ENCODE measurements at places on chromosomes 4 and X.

- H3K4me1 ChIP-seq: peaks cover 56% of the 10 kb centered on the region
- H3K27ac ChIP-seq: no peak overlapping the region
- peaks cover 3% of the 10 kb centered on the region for H3K27me3 ChIP-seq
- no peak for DNase-seq
- no peak overlapping the region for H3K4me3 ChIP-seq
- H3K36me3 ChIP-seq: no peaks in the 10 kb centered on the region
These were observed 183.1 kb upstream of the LEF1 start for GRCh38 chr4:108351791-108352190.

DNA sequence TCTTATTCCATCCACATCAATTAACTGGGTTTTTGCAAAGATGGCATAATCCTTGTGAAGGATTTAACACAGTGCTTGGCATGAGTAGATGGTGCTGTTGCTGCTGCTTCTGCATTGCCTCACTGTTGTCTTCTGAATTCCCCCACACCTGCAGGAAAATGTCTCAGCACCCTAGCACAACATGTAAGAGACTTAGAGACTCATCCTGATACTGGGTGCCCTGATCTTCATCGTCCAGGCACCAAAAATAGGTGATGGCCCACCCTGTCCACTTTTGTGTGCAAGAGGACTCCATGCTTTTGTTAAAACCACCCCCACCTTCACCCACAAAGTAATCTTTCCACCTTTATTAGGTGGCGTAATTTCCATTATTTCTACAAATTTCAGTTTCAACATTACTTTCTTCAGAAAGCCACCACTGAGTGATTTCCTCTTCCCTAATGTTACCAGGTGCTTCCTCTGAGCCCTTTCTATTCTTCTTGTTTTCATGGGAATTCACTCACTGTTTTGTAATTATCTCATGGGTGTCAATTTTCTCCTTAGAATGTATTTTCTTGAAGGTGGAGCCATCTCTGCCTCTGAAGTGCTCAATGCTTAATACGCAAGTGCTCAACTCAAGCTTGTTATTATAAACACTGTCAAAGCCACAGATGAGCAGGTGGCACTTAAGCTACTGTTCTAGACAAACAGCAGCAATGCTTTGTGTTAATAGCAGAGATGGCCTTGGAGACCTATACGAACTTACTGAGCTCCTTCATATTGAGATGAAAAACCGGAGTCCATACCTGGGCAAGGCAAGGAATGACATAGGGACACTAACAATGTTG lies 89.5 kb downstream of the HS3ST1 start:
- H3K4me1 ChIP-seq: no peaks in the 10 kb centered on the region
- no peaks in the 10 kb centered on the region for H3K36me3 ChIP-seq
- H3K27me3 ChIP-seq: peaks cover 5% of the 10 kb centered on the region
- no peak overlapping the region for H3K4me3 ChIP-seq

- no peak for DNase-seq
- H3K27ac ChIP-seq: no peak overlapping the region
- H3K36me3 ChIP-seq: no peaks in the 10 kb centered on the region
- peaks cover 14% of the 10 kb centered on the region for H3K4me1 ChIP-seq
These were observed 10.2 kb upstream of the INTU start for GRCh38 chr4:127622621-127622920.

DNA sequence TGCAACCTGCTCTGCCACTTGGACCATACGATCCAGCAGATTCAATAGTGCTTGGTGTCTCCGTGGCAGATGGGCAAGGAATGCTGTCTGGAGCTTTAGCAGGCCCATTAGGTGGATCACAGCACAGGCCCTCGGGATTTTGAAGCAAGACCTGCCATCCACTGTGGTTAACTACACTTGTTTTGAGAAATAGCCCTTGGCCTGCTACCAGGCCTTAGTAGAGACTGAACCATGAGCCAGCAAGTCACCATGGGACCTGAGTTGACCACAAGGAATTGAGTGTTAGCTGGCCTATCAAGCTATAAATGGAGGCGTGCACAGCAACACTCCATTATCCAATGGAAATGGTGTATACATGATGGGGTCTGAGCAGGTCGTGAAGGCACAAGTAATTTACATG lies 14.5 kb upstream of the LDB2 start:
- no peaks in the 10 kb centered on the region for H3K36me3 ChIP-seq
- DNase-seq: no peak
- peaks cover 18% of the 10 kb centered on the region for H3K4me1 ChIP-seq
- no peak overlapping the region for H3K27ac ChIP-seq
- no peak overlapping the region for H3K4me3 ChIP-seq

- no peaks in the 10 kb centered on the region for H3K27me3 ChIP-seq
- peak overlapping the region; percentile 90 for H3K27ac ChIP-seq
- DNase-seq: no peak
- H3K4me1 ChIP-seq: peaks cover 70% of the 10 kb centered on the region
These were observed 45.4 kb downstream of the PTTG2 start for GRCh38 chr4:38005637-38006036.

DNA sequence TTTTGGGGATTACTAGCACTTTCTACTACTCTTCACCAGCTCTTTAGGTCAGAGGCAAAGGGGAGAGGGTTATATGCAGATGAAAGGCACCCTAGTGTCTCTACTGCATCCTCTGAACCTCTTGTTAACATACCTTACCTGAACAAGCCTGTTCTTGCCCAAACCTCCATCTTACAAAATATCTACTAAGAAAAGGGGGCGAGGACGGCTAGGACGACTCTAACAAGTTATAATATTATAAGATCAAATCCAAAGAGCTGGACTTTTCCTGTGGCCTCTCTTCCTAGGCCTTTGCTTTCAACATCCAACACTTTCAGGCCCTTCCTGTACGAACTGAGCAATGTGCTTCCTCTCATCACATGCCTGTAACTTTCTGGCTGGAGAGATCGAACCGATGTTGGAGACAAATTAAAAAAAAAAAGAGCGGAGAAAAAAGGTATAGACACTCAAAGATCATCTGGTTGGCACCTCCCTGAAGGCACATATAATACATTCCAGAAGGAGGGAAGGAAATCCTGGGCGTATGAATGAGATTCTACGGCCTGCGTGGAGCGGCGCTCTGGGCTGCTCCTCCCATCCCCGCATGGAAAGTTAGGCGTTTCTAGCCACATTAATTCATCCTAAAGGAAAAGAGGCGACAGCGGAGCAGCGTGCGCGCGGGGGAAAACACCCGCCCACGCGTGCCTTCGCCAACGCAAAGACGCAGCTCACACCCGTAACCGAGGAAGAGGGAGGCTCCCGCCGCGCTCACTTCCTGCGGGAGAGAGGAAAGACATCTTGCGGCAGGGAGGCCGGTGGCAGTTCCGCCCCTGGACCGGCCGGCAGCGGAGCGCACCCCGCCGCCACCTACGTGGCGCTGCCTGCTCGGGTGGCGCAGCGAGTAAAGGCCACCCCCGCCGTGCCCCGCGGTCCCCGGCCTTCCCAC lies 808 bp downstream of the PRDM5 start:
- H3K27ac ChIP-seq: peak overlapping the region; percentile 99
- H3K4me3 ChIP-seq: peak overlapping the region; percentile 87
- peaks cover 3% of the 10 kb centered on the region for H3K27me3 ChIP-seq
- peaks cover 58% of the 10 kb centered on the region for H3K4me1 ChIP-seq
- peak; percentile 68 for DNase-seq
- H3K36me3 ChIP-seq: peaks cover 6% of the 10 kb centered on the region

GRCh38 chr4:101253121-101253520 lies 94.2 kb downstream of the PPP3CA start:
- no peaks in the 10 kb centered on the region for H3K4me1 ChIP-seq
- H3K36me3 ChIP-seq: no peaks in the 10 kb centered on the region
- H3K27me3 ChIP-seq: no peaks in the 10 kb centered on the region
- DNase-seq: no peak

- H3K4me3 ChIP-seq: no peak overlapping the region
- peaks cover 66% of the 10 kb centered on the region for H3K36me3 ChIP-seq
- peaks cover 2% of the 10 kb centered on the region for H3K27me3 ChIP-seq
These were observed 76.4 kb upstream of the F8A3 start for GRCh38 chrX:155534800-155535199.

DNA sequence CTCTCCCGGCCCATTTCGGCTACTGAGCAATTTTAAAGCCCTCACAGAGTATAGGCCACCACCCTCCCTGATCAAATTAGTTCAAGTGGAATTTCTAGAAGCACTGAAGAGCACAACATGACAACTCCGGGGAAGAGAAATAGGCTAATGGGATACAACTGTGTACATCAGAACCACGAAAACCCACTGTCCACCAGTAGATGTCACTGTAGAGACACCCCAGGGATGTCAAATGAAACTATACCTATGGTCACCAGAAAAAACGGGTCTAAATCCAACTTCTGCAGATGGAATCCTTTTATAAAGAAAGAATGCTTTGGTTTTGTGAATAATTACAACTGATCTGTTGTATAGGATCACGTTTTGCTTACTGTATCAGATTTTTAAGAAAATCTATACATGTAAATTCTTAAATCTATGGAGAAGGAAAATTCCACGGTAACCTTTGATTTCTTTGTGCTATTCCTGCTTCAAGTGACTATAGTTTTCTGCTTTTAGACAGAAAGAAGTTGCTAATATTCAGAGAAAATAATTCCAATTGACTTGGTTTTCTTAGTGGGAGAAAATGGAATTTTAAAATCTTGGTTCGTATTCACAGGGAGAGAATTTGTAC lies 29.5 kb upstream of the MAP3K15 start:
- H3K4me1 ChIP-seq: no peaks in the 10 kb centered on the region
- H3K4me3 ChIP-seq: no peak overlapping the region
- peaks cover 3% of the 10 kb centered on the region for H3K27me3 ChIP-seq
- H3K27ac ChIP-seq: no peak overlapping the region
- peaks cover 11% of the 10 kb centered on the region for H3K36me3 ChIP-seq

GRCh38 chrX:37759878-37760418 lies 19.9 kb upstream of the CYBB start:
- H3K36me3 ChIP-seq: no peaks in the 10 kb centered on the region
- DNase-seq: no peak
- H3K4me1 ChIP-seq: peaks cover 7% of the 10 kb centered on the region
- no peak overlapping the region for H3K4me3 ChIP-seq

DNA sequence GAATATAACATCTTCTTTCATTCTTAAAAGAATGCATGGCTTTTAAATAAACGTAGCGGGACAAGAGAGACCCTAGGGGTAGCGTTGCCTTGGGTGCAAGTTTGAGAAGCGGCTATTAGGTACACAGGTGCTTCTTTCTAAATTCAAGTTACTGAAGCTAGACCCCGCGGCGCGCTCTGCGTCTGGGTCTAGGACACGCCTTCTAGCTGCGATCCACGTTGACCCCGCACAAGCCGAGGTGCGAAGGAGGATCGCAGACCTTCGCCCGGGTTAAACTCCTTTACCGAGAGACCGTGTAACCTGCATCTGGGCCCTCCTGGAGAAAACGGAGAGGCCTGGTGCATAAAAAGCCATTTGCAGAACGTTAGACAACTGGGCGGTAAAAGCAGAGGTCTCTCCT lies 25.5 kb upstream of the EXOC1L start:
- H3K36me3 ChIP-seq: no peaks in the 10 kb centered on the region
- H3K4me1 ChIP-seq: peaks cover 7% of the 10 kb centered on the region
- H3K27me3 ChIP-seq: no peaks in the 10 kb centered on the region
- H3K27ac ChIP-seq: no peak overlapping the region
- no peak overlapping the region for H3K4me3 ChIP-seq

DNA sequence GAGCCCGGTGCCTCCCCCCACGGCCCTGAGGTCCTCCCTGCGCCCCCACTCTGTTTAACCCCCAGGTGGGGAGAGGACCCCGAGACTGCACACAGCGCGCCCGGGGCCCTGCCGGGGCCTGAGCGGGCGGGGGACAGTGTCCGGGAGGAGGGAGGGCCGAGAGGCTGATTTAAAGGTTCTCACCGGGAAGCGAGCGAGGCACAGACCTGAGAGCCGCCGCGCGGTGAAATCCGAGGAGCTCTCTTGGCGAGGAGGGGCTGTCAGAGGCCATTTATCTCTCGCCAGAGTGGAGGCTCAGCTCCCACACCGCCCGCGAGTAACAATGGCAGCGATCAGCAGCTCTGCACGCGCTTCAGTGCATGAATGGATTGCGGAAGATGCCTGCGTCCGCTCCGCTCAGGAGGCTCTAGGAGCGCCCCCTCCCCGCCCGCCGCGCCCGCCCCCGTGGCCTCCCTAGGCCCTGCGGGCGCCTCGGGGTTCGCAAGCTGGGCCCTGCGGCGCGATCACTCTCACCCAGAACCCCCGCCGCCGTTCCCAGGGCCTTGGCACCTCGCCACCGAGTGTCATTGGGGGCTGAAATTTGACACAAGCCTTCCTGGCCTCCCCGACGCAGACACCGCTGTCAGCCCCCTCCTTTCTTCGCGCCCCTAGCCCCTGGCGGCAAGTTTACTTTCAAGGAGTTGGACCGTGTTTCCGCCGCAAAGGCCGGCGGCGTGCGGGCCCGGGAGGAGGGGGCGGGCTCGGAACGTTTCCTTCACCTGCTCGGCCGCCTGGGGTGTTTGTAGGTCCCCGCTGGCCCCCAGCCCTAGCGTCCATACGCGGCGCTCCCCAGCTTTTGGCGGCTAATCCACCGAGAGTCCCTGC lies 48.7 kb upstream of the BCOR start:
- peak; percentile 81 for DNase-seq
- H3K27me3 ChIP-seq: peaks cover 31% of the 10 kb centered on the region
- H3K4me3 ChIP-seq: peak overlapping the region; percentile 55

Data from nephron progenitor cell (in vitro differentiated cells).